Ovary (tissue), 10 donors: ENCODE measurements at places on chromosomes 2 and 18.

GRCh38 chr18:13240060-13240725 is 21.6 kb downstream of the LDLRAD4 start:
- no peaks in the 10 kb centered on the region for H3K27me3 ChIP-seq
- DNase-seq: no peak
- no peaks in the 10 kb centered on the region for H3K36me3 ChIP-seq
- H3K4me3 ChIP-seq: no peak overlapping the region

GRCh38 chr18:47795434-47795814 is 135.0 kb downstream of the SMAD2 start:
- no peaks in the 10 kb centered on the region for H3K27me3 ChIP-seq
- H3K36me3 ChIP-seq: no peaks in the 10 kb centered on the region
- H3K27ac ChIP-seq: no peak overlapping the region
- H3K4me3 ChIP-seq: no peak overlapping the region
- H3K4me1 ChIP-seq: peaks cover 12% of the 10 kb centered on the region

DNA sequence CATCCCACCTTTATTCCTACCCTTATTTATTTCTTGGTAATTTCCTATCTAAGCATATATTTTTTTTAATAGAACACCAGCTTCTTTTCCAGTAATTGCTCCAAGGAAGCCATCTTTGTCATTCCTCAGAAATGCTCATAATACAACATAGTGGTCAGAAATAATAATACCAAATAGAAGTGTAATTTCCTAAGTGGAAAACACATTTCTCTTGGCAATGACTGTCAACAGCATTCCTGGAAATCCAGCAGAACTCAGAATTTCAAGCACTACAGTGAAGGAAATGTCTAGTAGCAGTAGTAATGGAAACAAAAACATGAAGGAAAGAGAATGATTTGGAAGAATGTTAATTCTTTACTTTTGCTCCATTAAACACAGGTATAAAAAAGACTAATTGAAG is 56.6 kb downstream of the GDF7 start:
- H3K27ac ChIP-seq: no peak overlapping the region
- no peak for DNase-seq
- H3K4me3 ChIP-seq: no peak overlapping the region
- H3K27me3 ChIP-seq: no peaks in the 10 kb centered on the region
- H3K36me3 ChIP-seq: no peaks in the 10 kb centered on the region
- H3K4me1 ChIP-seq: peaks cover 2% of the 10 kb centered on the region

GRCh38 chr18:74544898-74545297 is 10.6 kb downstream of the CNDP1 start:
- H3K36me3 ChIP-seq: no peaks in the 10 kb centered on the region
- no peaks in the 10 kb centered on the region for H3K4me1 ChIP-seq
- H3K27ac ChIP-seq: no peak overlapping the region
- no peak for DNase-seq

DNA sequence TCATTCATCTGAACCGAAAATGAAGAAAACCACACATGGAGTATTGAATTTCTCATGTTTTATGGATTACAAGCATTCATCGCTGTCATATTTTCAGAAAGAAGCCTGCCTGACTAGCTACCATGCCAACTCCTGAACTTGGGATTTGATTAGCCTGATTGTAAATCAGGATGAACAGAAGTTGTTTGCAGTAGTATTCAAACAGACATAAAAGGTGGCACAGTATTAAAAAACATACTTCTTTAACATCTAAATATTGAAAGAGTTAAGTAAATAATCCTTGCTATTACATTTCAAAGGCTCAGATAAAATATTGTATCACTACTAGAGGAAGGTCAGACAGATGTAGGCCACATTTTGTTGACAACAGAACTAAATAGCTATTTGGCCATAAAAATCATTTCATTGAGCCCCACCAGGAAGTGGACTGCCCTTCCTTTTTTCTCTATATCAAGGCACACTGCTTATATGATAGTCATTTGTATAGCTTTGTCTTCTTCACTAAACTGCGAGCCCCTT is 21.6 kb downstream of the SLC38A11 start:
- no peaks in the 10 kb centered on the region for H3K27me3 ChIP-seq
- no peak overlapping the region for H3K27ac ChIP-seq
- DNase-seq: no peak
- no peaks in the 10 kb centered on the region for H3K36me3 ChIP-seq
- no peak overlapping the region for H3K4me3 ChIP-seq

GRCh38 chr18:54924948-54925347 is 34.3 kb downstream of the CCDC68 start:
- H3K4me1 ChIP-seq: no peaks in the 10 kb centered on the region
- DNase-seq: no peak
- H3K27ac ChIP-seq: no peak overlapping the region

DNA sequence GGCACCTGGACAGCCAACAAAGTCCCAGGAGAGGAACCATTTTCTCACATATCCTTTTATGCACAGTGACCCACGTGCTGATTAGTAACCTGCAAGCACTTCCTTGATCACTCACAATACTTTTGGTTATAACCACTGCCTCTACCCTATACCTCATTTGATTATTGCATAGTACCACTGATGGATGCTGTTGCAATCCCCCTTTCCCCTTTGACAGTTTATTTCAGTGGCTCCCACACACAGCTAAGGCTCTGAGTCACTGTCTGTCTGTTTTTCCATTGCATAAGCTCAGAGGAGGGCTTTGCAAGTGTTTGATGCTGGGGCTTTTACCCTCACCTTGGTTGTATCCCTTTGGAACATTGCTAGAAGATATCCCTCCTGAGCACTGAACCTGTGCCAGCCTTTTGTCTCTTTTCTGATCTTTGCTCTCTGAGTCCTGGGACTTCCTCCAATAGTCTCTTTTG is 101.7 kb upstream of the RBBP8 start:
- no peak for DNase-seq
- H3K27me3 ChIP-seq: no peaks in the 10 kb centered on the region
- no peaks in the 10 kb centered on the region for H3K4me1 ChIP-seq
- H3K36me3 ChIP-seq: no peaks in the 10 kb centered on the region
- no peak overlapping the region for H3K4me3 ChIP-seq

DNA sequence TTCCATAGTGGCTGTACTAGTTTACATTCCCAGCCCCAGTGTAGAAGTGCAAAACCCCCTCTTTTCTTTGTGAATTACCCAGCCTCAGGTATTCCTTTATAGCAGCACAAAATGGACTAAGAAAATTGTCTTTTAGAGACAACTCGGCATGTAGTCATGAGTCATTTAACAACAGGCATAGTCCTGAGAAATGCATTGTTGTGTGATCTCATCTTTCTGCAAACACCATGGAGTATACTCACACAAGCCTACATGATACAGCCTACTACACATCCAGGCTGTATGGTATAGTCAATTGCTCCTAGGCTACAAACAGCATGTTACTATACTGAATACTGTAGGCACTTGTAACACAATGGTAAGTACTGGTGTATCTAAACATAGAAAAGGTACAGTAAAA is 44.4 kb upstream of the MBP start:
- no peak overlapping the region for H3K4me3 ChIP-seq
- no peaks in the 10 kb centered on the region for H3K27me3 ChIP-seq
- DNase-seq: no peak
- no peaks in the 10 kb centered on the region for H3K36me3 ChIP-seq
- no peak overlapping the region for H3K27ac ChIP-seq
- no peaks in the 10 kb centered on the region for H3K4me1 ChIP-seq
